Fibroblast of skin of right quadriceps (primary cell): ENCODE measurements at places on chromosomes 2 and 18.

DNA sequence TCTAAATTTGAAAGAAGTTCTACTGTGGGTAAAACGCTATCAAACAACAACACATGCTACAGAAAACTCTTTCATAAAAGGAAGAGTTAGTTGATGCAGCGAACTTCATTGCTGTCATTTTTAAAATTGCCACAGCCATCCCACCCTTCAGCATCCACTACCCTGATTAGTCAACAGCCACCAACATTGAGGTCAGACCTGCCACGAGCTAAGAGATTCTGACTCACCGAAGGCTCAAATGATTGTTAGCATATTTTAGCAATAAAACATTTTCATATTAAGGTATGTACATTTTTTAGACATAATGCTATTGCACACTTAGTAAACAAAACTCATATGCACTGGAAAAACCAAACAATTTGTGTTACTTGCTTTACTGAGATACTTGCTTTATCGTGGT, 347.1 kb downstream of the CLIP4 start:
- DNase-seq = peak; percentile 78

DNA sequence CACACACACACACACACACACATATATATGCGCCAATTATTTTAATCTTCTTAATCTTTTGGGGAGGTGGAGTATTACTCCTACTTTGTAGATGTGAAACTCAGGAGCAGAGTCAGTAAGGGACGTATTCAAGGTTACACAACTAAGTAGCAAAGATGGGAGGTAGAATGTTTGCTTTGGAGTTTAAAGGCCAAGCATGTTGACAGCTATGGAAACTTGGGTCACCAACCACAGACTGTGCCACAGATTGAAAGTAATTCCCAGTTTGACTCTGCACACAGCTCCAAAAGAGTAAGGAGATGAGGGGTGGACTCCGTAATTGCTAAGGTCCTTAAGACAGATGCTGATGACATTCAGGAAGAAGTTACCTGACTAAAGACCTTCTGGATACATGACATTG, 124.8 kb upstream of the ITGB6 start:
- no peak for DNase-seq

GRCh38 chr2:159366538-159366937, 80.0 kb upstream of the WDSUB1 start:
- DNase-seq = no peak

DNA sequence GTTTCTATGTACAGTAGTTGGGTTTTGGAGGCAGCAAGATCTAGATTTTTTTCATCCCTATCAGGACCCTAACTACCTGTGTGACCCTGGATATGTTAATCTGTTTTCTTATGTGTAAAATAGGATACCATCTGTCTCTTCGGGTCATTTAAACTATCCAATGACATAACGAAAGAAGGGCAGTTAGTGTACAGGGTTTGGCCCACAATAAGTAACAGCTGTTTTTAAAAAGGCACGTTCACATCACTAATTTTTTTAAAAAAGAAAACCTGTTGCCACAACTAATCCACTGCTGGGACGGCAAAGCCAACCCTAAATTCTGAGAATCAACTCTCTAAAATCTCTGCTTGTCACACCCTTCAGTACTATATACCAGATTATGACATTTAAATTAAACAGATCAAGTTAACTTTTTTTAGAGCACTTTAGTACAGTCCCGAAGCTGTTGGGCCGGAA, 869 bp downstream of the USP40 start:
- DNase-seq = peak; percentile 5

DNA sequence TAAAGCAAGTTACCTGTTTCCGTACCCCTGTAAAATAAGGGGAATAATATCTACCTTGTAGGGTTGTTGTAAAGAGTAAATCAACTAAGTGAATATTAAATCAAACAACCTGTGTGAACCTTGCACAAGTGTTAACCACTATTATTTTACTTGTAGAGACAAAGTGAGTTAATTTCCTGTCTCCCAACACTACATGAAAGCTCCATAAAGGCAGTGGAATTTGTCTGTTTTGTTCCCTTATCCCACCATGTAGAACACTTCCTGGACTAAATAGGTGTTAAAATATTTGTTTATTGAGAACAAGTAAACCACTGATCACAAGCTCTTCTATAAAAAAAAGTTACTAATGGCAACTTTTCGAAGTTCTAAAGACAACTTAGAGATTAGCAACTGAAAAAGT, 3.3 kb downstream of the ARL5A start:
- no peak for DNase-seq
